ENCODE measurements at places on chromosomes 1 and 21.

GRCh38 chr1:216793973-216794372, 70.7 kb upstream of the ESRRG start:
- DNase-seq, result no peak

- no peak for DNase-seq
These were observed 17.1 kb upstream of the SLC44A3 start for GRCh38 chr1:94803106-94803505.

GRCh38 chr1:219323426-219323825, 149.7 kb downstream of the LYPLAL1 start:
- DNase-seq, result no peak

GRCh38 chr1:210441028-210441427, 112.3 kb downstream of the HHAT start:
- DNase-seq, result no peak
